ENCODE measurements at places on chromosomes 7 and 10. TPM values are rescaled to one million over a fixed set of nuclear protein-coding genes. Genes with fewer than 3 reads are reported as not detected.

GRCh38 chr10:88565072-88565471, 18.0 kb downstream of the RNLS start:
- no peak overlapping the region for H3K27ac ChIP-seq
- no peaks in the 10 kb centered on the region for H3K36me3 ChIP-seq
- DNase-seq = no peak
- H3K27me3 ChIP-seq = no peaks in the 10 kb centered on the region
- H3K4me1 ChIP-seq = no peaks in the 10 kb centered on the region

- H3K36me3 ChIP-seq = no peaks in the 10 kb centered on the region
- H3K4me3 ChIP-seq = no peak overlapping the region
- DNase-seq = no peak
- H3K4me1 ChIP-seq = no peaks in the 10 kb centered on the region
- no peak overlapping the region for H3K27ac ChIP-seq
Observed at GRCh38 chr10:90695915-90696676, 161.7 kb downstream of the HTR7 start.

- H3K4me3 ChIP-seq = no peak overlapping the region
- DNase-seq = peak; percentile 55
- H3K27ac ChIP-seq = no peak overlapping the region
- no peaks in the 10 kb centered on the region for H3K27me3 ChIP-seq
- no peaks in the 10 kb centered on the region for H3K36me3 ChIP-seq
- no peaks in the 10 kb centered on the region for H3K4me1 ChIP-seq
Observed at GRCh38 chr10:132154440-132154839, 32.3 kb upstream of the DPYSL4 start.

- no peak overlapping the region for H3K27ac ChIP-seq
- no peak for DNase-seq
- no peaks in the 10 kb centered on the region for H3K27me3 ChIP-seq
- H3K4me3 ChIP-seq = no peak overlapping the region
Observed at GRCh38 chr7:129492391-129492790, 9.9 kb upstream of the SMKR1 start.

GRCh38 chr10:20883552-20883951, 13.6 kb downstream of the NEBL start:
- H3K36me3 ChIP-seq = no peaks in the 10 kb centered on the region
- no peaks in the 10 kb centered on the region for H3K27me3 ChIP-seq
- no peak for DNase-seq
- no peak overlapping the region for H3K4me3 ChIP-seq
- H3K27ac ChIP-seq = no peak overlapping the region

Gene TMEM184A
- 0.26 TPM for polyA plus RNA-seq

Gene GPR26
- not detected for polyA plus RNA-seq

Gene SH3PXD2A
- 4.4 TPM for polyA plus RNA-seq

Gene SLC39A12
- polyA plus RNA-seq = 0.09 TPM

Gene SOSTDC1
- not detected for polyA plus RNA-seq
